ENCODE measurements at places on chromosomes 3 and 15. TPM values are rescaled to one million over a fixed set of nuclear protein-coding genes. Genes with fewer than 3 reads are reported as not detected.
A peak's percentile ranks its signal among the peaks of the same experiment; 100 is the strongest.

- H3K4me1 ChIP-seq, result peaks cover 43% of the 10 kb centered on the region
- no peak for DNase-seq
- no peak overlapping the region for H3K27ac ChIP-seq
- no peak overlapping the region for H3K4me3 ChIP-seq
These were observed 44.0 kb downstream of the PDE8A start for GRCh38 chr15:85025516-85026251.

GRCh38 chr15:74168711-74169126, 4.8 kb upstream of the ISLR start:
- no peak for DNase-seq
- H3K27ac ChIP-seq, result no peak overlapping the region
- H3K4me3 ChIP-seq, result no peak overlapping the region
- H3K27me3 ChIP-seq, result peaks cover 10% of the 10 kb centered on the region

GRCh38 chr3:42488687-42489086, 13.8 kb upstream of the VIPR1 start:
- DNase-seq, result no peak
- no peaks in the 10 kb centered on the region for H3K36me3 ChIP-seq
- H3K4me1 ChIP-seq, result no peaks in the 10 kb centered on the region
- H3K27ac ChIP-seq, result no peak overlapping the region
- no peak overlapping the region for H3K4me3 ChIP-seq

DNA sequence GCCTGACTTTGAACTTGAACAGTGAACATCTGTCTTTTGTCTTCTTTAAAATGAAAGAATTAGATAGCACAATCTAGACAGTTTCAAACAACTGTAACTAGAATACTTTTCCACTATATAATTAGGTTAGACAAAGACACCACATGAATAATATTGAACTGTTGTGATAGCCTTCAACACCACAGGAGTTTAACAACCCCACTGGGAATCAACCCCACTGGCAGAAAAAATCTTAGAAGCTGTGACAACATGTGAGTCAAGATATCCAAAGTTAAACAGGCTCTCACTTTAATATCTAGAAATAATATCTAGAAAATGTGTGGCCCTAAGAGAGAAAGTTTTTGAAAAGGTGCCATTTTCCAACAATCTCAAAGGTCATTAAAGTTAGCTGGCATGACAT, 64.4 kb upstream of the PRICKLE2 start:
- no peak for DNase-seq
- H3K27ac ChIP-seq, result no peak overlapping the region
- peaks cover 2% of the 10 kb centered on the region for H3K27me3 ChIP-seq
- H3K4me3 ChIP-seq, result no peak overlapping the region
- H3K36me3 ChIP-seq, result no peaks in the 10 kb centered on the region

DNA sequence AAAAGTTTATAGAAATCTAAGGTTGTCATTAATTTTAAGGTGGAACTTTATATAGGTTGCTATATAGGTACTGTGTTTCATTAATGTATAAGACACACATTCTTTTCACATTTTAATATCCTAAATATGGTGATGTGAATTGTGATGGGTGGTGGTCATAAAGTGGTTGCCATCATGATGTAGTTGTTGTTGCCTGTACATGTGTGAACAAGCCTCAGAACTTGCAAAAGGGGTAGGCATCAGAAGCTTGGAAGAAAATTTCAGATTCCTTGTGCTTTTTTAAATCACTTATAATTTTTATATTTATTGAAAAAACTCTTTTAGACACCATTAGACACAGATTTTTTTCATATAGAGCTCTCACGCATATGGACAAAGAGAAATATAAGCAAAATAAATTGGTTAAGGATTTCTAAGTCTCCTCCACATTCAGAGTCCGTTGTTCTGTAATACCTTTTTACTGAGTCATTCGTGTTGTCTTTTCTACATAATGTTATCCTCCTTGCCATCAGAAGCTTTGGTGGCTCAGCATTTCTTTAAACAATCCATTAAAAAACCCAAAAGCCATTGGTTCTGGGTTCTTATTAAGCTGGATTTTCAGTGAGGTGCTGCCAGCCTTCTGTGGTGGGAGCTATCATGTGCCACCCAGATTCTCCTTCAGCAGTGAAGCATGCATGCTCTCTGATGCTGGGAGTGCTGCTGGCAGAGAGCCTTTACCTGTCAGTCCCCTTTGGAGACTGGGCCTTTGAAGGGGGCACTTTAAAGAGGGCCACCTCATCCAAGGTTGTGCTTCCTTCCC, 140.4 kb upstream of the GALNT15 start:
- H3K27ac ChIP-seq, result no peak overlapping the region
- H3K36me3 ChIP-seq, result no peaks in the 10 kb centered on the region
- H3K4me3 ChIP-seq, result no peak overlapping the region
- no peak for DNase-seq

GRCh38 chr15:85474700-85475316, 94.4 kb downstream of the AKAP13 start:
- no peak for DNase-seq
- H3K36me3 ChIP-seq, result peaks cover 3% of the 10 kb centered on the region
- H3K4me1 ChIP-seq, result peaks cover 33% of the 10 kb centered on the region
- no peak overlapping the region for H3K4me3 ChIP-seq
- no peaks in the 10 kb centered on the region for H3K27me3 ChIP-seq
- H3K27ac ChIP-seq, result no peak overlapping the region

GRCh38 chr3:130963878-130964277, 62.7 kb downstream of the ASTE1 start:
- DNase-seq, result no peak
- peaks cover 51% of the 10 kb centered on the region for H3K36me3 ChIP-seq
- H3K4me3 ChIP-seq, result no peak overlapping the region
- no peaks in the 10 kb centered on the region for H3K4me1 ChIP-seq
- H3K27me3 ChIP-seq, result no peaks in the 10 kb centered on the region

DNA sequence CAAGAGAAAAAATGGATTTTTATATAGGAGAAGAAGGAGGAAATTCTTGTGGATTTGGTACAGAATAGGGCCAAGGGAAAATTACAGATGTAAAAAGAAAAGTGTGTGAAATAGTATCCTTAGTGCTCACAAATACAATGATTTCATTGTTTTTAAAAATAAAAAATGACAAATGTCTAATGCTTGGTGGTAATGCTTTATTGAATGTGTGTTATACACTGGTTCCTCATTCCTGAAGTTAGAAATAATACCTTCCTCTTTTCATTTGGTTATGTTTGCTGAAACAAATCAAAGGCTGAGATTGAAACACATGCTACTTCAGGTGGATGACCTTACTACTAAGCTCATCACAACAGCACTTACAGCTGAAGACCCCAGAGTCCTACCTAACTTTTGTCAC, 37.7 kb upstream of the CCR2 start:
- no peak overlapping the region for H3K27ac ChIP-seq
- peaks cover 45% of the 10 kb centered on the region for H3K27me3 ChIP-seq
- peaks cover 11% of the 10 kb centered on the region for H3K4me1 ChIP-seq
- peaks cover 13% of the 10 kb centered on the region for H3K36me3 ChIP-seq
- no peak overlapping the region for H3K4me3 ChIP-seq

DNA sequence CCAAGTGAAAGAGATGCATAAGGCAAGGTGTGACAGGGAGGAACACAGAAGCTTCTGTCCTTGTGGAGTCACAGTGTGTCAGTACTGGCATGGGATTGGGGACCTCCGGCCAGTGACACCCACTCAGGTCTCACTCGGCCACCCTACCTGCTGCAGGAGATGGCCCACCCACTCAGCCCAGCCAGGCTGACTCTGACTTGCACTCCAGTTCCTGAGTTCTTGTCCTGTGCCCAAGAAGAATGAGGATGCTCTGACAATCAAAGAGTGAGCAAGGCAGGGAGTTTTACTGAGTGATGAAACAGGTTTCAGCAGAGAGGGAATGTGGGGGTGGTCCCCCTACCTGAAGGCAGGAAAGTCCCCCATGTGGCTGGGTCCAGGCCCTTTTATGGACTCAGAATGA, 50.9 kb downstream of the PCNP start:
- H3K27ac ChIP-seq, result no peak overlapping the region
- H3K27me3 ChIP-seq, result no peaks in the 10 kb centered on the region
- no peak for DNase-seq
- no peaks in the 10 kb centered on the region for H3K36me3 ChIP-seq

DNA sequence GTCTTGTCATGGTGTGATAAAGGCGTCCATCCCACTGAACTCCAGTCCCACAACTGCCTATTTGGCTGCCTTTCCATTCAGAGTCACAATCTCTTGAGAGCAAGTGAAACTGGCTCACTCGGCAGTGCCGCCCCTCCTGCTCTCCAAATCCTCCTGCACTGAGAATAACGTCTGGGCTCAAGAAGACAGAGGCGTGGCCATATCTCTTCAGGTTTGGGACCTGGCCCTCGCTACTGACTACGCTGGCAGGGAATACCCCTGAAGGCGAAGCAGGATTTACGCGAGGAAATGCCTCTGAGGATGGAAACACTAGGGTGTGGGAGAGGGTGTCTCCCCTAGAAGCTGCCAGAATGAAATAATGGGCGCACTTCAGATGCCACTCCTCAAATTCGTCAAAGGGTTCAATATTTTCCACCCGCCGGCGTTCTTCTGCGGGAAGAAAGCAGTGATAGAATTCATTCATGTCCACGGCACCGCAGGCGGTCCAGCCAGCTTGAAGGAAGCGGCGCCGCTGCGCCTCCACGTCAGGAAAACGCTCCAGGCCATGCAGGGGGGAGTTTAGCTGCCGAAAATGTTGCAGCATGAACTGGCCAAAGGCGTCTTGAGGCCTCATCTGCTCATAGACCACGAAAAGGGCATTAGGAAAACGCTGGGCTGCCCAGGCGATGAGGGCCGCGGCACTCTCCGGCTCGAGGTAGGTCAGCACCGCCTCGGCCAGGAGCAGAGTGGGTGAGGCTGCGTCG, 985 bp downstream of the LCMT2 start:
- H3K4me3 ChIP-seq, result peak overlapping the region; percentile 88
- no peaks in the 10 kb centered on the region for H3K27me3 ChIP-seq
- H3K27ac ChIP-seq, result peak overlapping the region; percentile 98
- peaks cover 22% of the 10 kb centered on the region for H3K36me3 ChIP-seq
- H3K4me1 ChIP-seq, result peaks cover 35% of the 10 kb centered on the region
- DNase-seq, result peak; percentile 17

GRCh38 chr3:18237251-18238005, 187.7 kb downstream of the SATB1 start:
- no peaks in the 10 kb centered on the region for H3K36me3 ChIP-seq
- no peak overlapping the region for H3K4me3 ChIP-seq
- H3K4me1 ChIP-seq, result no peaks in the 10 kb centered on the region
- no peak for DNase-seq

DNA sequence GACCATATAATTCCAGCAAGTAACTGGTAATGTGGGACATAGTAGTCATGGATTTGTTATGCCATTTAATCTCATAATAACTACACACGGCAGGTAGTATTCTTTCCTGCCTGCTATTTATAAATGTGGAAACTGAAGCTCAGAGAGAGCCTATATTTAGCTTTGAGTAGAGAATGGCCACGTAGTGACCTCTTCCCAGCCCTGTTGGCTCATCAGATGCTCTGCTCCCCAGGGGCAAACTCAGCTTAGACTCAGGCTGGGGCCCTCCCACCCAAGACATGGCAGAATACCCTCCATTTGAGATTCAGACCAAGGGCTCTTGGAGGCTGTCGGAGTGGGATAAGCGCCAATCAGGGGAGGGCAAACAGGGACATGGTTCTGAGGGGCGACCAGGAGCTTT, 17.3 kb upstream of the HDAC11 start:
- H3K4me3 ChIP-seq, result no peak overlapping the region
- H3K27ac ChIP-seq, result no peak overlapping the region
- H3K27me3 ChIP-seq, result peaks cover 5% of the 10 kb centered on the region
- H3K36me3 ChIP-seq, result no peaks in the 10 kb centered on the region
- peaks cover 3% of the 10 kb centered on the region for H3K4me1 ChIP-seq

- DNase-seq, result no peak
- H3K4me1 ChIP-seq, result no peaks in the 10 kb centered on the region
- H3K4me3 ChIP-seq, result no peak overlapping the region
- H3K27ac ChIP-seq, result no peak overlapping the region
- no peaks in the 10 kb centered on the region for H3K36me3 ChIP-seq
These were observed 244.3 kb downstream of the NTRK3 start for GRCh38 chr15:88012233-88012632.

DNA sequence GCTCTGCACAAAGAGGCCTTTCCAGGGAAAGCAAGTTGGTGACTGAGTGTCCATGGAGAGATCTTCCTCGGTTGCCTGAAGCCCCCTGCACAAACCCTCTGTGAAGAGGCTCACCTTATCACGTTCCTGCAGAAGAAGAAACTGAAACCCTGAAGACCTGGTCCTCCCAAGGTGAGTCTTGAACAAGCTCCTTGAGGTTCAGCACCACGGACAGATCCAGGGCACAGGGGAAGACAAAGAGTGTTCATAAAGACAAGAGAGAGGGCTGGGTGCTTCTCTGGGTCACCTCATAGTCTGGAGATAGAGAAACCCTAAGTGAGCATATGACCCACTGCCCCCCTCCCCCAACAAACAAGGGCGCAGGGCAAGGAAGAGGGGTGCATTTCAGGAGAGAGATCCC, 21.7 kb upstream of the TBC1D21 start:
- H3K4me3 ChIP-seq, result no peak overlapping the region
- no peaks in the 10 kb centered on the region for H3K4me1 ChIP-seq
- H3K27ac ChIP-seq, result no peak overlapping the region
- DNase-seq, result peak; percentile 73
- no peaks in the 10 kb centered on the region for H3K27me3 ChIP-seq
- no peaks in the 10 kb centered on the region for H3K36me3 ChIP-seq

DNA sequence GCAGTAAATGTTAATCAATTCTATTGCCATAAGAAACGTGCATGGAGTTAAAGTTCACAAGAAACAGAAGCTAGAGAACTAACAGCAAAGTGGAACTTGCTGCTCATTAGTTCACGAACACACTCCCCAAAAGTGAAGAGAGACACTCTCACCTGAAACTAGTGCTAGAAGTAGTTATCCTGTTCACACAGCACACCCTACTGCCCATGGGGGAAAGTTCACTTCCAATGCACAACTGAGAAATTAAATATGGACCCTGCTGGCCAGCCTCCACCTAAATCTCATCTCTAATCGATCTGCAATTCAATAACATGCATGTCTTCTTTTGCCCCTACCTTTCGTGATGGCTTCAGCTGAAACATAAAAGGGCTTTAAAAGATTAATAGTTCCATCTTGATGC, 39.4 kb upstream of the FRMD4B start:
- H3K4me3 ChIP-seq, result no peak overlapping the region
- H3K36me3 ChIP-seq, result no peaks in the 10 kb centered on the region
- DNase-seq, result peak; percentile 36
- H3K4me1 ChIP-seq, result no peaks in the 10 kb centered on the region
- H3K27me3 ChIP-seq, result peaks cover 2% of the 10 kb centered on the region

EFCC1 gene
- 0.07 TPM for total RNA-seq

RNF111 gene
- total RNA-seq, result 44.2 TPM

CATSPER2 gene
- total RNA-seq, result 1.5 TPM

APOD gene
- not detected for total RNA-seq

ROPN1 gene
- not detected for total RNA-seq

MASP1 gene
- not detected for total RNA-seq
